Inflammatory macrophage treated with lipopolysaccharide for 4 hours (primary cell): ENCODE measurements at places on chromosomes 2 and 18.
A peak's percentile ranks its signal among the peaks of the same experiment; 100 is the strongest.

- DNase-seq, result peak; percentile 12
These were observed 98.8 kb downstream of the LCLAT1 start for GRCh38 chr2:30545875-30546274.

- DNase-seq, result no peak
These were observed 587.3 kb upstream of the ID2 start for GRCh38 chr2:8094526-8094925.

DNA sequence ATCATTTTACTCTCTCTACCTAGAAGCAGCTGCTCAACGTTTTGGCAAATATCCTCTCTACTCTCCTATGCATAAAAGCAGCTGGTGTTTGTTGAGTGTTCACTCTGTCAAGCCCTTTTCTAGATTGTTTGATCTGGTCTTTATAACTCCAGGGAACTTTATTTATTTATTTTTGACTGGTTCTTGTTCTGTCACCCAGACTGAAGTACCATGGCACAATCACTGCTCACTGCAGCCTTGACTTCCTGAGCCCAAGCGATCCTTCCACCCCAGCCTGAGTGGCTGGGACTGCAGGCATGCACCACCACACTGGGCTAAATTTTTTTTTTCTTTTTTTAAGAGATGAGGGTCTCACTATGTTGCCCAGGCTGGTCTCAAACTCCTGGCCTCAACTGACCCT is 12.7 kb downstream of the CATIP start:
- DNase-seq, result peak; percentile 47

DNA sequence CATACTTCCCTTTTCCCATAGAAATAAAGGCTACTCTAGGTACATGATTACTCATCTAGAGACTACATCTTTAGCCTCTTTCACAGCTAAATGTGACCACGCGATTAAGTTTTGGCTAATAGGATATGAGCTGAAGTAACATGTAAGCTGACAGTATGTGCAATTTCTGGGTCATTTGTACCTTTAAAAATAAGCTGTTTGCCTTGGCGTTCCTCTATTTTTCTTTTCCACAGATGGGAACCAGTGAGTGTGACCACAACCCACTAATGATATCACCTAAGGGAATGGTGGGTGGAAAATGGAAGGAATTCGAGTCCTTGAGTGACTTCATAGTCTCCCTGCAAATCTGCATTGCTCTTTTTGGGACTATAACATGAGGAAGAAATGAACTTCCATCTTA is 11.7 kb upstream of the NABP1 start:
- peak; percentile 92 for DNase-seq

- DNase-seq, result no peak
These were observed 373.1 kb downstream of the CMPK2 start for GRCh38 chr2:6492573-6492972.

DNA sequence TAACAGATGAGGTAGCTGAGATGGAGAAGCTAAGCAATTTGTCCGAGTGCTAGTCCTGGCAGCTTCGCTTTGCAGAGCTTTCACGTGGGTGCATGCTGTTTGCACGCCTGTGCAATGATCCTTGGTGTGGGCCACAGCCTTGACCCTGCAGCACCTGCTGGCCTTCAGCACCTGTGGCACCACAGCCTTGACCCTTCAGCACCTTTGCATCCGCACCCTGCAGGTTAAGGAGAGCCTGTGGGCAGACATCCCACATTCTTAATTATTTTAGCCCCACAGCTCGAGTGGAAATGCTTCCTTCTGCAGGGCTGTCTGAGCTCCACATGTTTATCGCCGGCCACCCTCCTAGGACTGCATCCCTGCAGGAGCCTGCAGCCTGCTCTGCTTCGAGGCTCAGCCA is 19.3 kb downstream of the NCK2 start:
- no peak for DNase-seq

DNA sequence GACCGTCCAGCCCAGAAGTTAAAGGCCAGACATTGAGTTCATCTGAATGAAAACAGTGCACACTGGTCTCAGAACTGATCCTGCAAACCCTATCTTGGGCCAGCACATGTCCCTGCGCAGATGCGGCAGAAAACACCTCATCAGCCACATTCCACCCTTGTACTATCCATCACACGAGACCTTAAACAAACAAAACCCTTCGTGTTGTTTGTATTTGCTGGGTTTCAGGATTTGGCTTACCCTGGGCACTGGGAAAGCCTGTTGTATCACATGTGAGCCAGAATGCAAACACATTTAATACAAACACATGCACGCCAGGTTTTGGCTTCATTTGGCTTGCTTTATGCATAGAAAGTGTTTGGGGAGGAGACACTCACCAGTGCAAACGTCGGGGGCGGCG is 12.5 kb downstream of the WIPF1 start:
- DNase-seq, result no peak

GRCh38 chr2:184780944-184781343 is 182.6 kb downstream of the ZNF804A start:
- DNase-seq, result peak; percentile 6

DNA sequence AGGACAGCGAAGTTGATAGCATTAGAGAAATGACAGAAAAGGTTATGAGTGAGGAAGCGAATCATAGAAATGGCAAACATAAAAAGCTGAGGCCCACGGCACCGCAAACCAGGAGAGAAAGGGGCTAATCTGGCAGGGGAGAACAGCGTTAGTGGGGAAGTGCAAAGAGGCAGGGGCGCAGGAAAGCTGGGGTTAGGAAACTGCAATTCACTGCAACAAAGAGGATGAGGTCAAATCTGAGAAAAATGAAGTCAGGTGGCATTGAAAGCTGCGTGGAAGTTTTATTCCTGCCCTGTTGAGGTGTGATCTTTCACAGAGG is 653 bp upstream of the ABI2 start:
- peak; percentile 10 for DNase-seq

GRCh38 chr2:178324077-178324476 is 126.9 kb downstream of the PRKRA start:
- no peak for DNase-seq

DNA sequence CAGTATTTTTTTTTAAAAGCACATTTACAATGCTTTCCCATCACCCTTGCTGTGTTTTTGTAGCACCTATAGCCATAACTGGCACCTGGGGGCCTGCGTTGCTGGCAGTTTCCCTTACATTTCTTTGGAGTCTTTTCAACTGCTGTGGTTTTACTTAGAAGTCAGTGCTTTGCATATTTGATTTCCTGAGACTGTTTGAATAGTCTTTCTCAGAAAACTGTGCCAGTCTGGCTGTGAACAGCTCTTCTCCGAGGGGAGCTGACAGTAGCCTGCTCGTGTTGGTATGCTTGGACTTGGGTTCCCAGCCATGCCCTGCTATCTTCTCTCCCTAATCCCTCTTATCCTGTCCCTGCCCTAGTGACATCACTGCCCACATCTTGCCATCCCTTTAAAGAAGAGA is 81.5 kb downstream of the DPP4 start:
- no peak for DNase-seq
